NCI-H1105 treated with DMSO at 0.1 percent for 48 hours (cell line): ENCODE measurements at places on chromosomes 12 and 14.

GRCh38 chr14:34684578-34684977 is 29.8 kb downstream of the CFL2 start:
- DNase-seq = no peak

- no peak for DNase-seq
These were observed 422.3 kb downstream of the VRK1 start for GRCh38 chr14:97219431-97220017.

GRCh38 chr12:28086521-28087155 is 103.6 kb upstream of the CCDC91 start:
- no peak for DNase-seq

DNA sequence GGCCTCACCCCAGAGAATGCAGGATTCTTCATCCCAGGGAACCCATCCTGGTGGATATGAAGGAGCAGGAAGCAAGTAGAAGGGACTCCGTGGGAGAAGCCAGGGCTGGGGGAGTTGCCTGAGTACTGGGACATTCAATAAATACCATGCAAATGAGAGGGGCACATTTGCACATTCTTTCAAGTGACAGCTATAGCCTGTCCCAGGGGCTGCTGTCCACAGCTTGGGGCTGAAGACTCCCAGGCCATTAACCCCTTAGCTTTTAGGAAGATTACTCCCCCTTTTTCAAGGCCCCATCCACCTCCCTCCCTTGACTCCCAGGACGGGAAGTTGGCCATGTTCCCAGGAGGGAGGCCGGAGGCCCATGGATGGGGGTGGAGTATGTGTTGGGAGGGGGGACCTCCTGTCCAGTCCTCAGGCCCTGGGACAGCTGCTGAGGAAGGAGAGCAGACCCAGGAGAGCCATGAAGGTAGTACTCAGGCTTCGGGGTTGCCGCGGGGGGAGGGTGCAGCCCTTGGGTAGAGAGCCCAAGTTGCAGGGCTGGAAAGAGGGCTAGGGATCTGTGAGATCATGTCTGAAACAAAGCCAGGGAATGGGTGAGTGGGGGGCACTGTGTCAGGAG is 974 bp upstream of the TNS2 start:
- no peak for DNase-seq

- DNase-seq = no peak
These were observed 1.1 kb downstream of the TDG start for GRCh38 chr12:103966736-103967135.

DNA sequence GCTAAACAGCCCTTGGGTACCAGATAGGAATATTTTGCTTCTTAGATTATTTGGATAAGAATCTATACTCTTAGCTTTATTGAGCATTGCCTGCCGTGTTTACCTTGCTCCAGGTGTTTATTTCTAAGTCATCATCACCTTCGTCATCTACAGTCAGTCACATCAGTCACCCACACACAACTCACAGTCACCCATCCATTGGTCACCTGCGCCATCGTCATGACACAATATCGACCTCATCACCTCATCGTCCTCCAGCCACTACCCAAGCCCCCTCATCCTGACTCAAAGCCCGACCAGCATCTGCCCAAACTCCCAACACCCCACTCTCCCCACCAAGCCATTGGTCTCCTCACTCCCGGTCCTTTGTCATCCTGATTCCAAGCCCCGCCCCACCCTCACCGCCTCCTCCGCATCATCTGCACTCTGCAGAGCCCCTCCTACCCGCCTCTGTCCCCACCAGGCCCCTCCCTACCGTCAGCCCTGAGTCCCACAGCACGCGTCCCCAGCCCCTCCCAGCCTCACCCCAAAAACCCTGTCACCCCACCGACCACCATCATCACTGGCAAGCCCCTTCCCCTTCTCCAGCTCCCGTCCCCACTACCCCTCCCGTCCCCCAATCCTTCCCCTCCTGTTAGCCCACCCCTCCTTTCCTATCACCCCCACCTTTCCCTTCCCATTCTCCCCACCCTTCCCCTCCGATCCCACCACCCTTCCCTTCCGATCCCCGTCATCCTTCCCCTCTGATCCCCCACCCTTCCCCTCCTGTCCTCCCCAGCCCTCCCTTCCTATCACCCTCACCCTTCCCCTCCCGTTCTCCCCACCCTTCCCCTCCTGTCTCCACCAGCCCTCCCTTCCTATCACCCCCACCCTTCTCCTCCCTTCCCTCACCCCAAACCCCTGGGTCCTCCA is 9.8 kb downstream of the DLK1 start:
- no peak for DNase-seq

DNA sequence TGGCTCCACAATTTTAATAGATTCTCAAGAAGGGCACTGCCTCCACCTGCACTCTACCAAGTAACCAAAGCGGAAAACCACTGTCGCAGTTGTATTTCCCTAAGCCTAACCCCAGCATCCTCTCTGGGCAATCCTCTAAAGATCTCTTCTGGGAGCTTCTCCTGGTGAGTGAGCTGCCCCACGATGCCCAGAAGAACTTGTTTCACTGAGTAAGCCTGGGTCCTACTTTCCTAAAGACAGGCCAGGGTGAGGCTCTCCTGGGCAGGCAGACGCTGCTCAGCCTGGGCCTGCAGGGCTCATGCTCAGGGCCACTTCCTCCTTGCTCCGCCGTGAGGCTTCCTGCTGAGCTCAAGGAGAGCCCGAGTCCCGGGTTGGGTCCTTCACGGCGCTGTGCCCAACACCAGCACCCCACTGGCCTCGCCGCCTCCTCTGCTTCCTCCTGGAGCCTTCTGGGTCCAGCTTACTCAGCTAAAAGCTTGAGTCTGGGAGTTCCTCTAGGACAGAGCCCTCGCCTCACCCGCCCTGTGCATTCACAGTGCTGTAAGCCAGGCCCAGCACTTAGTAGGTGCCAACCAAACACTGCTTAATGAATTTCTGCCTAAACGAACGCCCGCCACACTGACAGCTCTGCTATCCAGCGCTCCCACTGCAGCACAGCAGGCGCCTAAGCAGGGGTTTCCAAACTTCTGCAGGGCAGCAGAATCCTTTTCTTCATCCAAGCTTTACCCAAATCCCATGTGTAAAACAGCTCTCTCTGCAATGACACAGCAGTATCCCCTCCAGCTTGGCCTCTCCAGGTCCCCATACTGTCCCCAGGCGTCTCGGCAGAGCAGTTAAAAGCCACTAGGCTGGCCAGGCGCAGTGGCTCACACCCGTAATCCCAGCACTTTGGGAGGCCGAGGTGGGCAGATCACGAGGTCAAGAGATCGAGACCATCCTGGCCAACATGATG is 5.7 kb downstream of the RAB35 start:
- no peak for DNase-seq

- DNase-seq = no peak
These were observed 41.3 kb downstream of the DLK1 start for GRCh38 chr14:100767788-100768536.
